ENCODE measurements at places on chromosomes 2 and 18.

GRCh38 chr2:85062565-85062964 is 70.6 kb upstream of the TCF7L1 start:
- DNase-seq: no peak

GRCh38 chr2:19225931-19226330 is 132.5 kb downstream of the OSR1 start:
- DNase-seq: no peak

- DNase-seq: no peak
These were observed 159.2 kb downstream of the FAM210A start for GRCh38 chr18:13566941-13567746.

DNA sequence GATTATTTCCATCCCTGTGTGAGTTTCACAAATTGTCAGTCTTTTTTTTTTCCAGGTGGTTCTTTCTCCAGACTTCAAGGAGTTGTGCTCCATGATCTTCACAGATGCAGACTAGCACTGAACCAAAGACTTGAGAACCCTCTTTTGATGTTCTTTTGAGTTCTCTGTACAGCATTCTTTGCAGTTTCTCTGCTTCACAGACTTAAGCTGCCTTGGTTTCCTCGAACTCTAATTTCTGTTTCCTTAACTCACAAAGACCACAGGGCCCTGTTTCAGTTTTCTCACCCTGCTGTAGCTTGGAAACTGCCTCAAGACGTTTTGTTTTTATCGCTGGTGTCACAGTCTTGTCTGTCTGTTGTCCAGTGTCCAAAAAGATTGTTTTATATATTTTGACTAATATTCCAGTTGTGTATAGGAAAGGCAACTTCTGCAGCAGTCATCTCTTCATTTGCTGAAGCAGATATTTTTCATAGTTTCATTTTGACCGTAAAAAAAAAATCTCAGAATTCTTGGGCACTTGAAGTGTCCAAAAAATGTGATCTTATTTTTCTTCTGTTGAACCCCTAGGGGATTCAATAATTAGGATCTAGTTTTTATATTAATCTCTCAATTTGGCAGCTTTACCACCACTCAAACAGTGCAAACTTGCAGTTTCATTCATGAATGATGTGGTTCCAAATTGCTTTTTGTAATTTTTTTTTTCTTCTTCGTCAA is 97.0 kb upstream of the MC4R start:
- DNase-seq: no peak

GRCh38 chr2:235793163-235793752 is 299.4 kb downstream of the AGAP1 start:
- DNase-seq: no peak

DNA sequence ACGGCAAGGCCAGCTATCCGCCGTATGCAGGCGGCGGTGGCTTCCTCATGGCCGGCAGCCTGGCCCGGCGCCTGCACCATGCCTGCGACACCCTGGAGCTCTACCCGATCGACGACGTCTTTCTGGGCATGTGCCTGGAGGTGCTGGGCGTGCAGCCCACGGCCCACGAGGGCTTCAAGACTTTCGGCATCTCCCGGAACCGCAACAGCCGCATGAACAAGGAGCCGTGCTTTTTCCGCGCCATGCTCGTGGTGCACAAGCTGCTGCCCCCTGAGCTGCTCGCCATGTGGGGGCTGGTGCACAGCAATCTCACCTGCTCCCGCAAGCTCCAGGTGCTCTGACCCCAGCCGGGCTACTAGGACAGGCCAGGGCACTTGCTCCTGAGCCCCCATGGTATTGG is 3.1 kb downstream of the B3GNT7 start:
- no peak for DNase-seq

DNA sequence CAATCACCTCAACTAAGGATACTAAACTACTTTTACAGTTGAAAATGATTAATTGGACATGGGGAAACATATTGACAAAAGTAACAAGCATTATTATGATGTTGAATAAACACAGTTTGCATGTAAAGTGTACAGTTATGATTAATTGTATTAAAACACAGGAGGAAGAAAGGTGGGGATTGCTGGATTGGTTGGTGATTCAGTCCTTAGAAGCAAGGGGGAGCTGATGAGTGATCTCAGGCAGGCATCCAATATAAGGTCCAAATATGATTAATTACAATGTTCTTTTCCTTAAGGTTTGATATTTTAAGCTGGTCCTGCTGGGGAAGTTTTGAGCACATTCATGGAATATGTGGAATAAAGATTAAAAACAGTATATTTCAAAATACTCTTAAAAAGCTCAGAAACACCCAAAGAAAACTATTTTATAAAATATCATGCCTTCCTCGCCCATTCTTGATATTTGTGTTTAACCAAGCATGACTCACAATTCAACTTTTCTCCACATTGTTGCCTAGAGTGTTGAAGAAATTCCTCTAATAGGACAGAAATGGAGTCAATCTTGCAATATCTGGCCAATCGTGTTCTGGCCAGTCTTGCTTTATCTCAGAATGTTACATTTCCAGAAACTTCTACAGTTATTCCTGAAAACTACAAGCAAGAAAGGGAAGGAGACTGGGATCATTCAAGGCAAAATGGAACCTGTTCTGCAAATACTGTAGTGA is 268.2 kb downstream of the RPIA start:
- DNase-seq: no peak

DNA sequence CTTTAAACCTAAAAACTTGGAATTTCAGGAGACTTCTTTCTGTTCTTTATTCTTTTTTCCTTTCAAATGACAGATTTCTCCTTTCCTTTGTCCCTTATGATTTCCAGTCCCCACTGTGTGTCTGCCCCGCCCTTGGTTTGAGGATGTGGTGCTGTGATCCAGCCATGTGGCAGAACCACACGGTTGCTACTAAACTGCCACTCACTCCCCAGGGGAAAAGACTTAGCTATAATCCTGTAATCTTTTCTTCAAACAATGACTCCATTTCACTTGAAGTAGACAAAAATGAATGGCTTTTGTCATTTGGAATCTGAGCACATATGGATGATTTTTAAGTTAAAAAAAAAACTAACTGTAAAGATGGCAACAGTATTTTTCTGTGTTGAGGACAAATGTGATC is 76.2 kb upstream of the STAM2 start:
- DNase-seq: no peak

DNA sequence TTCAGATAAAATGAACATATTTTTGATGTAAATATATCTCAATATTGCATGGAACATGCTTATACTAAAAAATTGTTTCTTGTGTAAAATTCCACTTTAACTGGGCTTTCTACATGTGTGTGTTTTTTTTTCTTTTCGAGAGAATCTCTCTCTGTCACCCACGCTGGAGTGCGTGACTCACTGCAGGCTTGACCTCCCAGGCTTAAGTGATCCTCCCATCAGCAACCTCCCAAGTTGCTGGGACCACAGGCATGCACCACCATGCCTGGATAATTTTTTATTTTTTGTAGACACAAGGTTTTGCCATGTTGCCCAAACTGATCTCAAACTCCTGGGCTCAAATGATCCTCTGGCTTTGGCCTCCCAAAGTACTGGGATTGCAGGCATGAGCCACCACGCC is 254.6 kb downstream of the LOXHD1 start:
- no peak for DNase-seq

GRCh38 chr2:168145426-168146310 is 101.7 kb downstream of the STK39 start:
- DNase-seq: no peak

DNA sequence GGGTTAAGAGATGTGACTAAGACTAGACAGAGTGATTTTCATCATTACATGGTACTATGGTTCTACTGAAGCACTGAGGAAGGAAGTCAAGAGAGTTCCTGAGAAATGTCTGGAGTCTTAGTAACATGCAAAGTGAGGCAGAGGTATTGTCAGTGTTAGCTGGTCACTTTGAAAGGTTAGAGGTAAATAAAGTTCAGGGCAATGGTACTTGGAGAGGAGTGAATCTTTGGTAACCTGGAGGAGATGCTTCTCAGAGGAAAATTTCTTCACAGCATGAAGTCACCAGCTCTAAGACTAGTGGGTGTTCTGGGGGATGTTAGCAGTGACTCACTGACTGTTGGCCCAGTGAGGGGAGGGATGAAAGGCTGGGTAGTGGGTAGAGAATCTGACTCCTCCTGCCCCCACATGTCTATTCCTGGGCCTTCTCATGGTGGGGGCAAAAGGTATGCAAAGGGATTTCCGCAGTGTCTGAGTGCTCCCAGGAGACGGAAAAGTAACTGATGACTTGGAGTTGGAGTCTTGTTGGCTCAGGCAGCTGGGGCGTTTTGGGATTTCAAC is 23.3 kb upstream of the IL1RN start:
- DNase-seq: no peak

DNA sequence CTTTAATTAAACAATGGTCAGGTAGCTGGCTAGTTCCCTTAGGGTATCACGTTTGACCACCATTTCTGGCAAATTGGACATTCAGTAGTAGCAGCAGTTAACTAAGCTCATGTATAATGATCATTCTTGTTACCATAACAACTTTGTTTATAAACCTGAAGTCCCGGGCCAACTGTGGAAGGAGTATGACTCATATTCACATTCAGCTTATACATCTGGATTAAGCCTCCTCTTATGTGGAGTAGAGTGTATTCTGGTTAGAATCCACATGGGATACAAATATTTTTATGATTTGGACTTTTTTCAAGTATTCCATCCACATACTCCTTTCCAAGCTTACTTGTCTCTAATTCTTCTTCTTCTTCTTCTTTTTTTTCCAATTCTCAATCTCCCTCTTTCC is 70.3 kb upstream of the ZSWIM2 start:
- no peak for DNase-seq

GRCh38 chr2:42906557-42907411 is 114.4 kb upstream of the HAAO start:
- DNase-seq: no peak

GRCh38 chr18:32884543-32884942 is 111.7 kb upstream of the KLHL14 start:
- DNase-seq: no peak

DNA sequence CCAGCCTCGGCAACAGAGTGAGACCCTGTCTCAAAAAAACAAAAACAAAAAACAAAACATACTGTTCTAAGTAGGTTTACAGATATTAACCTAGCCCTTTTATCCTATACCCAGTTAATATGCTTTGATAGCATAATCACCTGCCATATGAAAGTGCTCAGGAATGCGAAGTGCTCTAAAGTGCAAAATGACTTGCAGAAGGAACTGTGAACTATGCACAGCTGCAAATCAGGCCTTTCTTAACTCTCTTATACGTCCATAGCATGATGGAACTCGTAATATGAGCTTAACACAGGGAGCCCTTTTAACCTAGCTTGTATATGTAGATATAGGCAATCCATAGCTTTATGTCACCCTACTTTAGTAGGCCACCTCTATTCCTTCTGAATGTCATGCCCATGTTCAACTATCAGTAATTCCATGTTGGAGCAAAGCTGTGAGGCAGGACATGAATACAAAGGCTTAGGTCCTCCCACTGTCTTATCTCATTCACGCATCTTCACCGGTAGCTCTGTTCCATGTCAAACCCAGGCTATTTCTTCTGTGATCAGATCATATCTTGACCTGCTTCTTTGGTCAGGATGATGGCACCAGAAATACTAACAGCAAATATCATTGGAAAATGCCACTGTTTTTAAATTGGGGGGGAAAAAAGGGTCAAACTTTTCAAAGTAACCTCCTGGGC is 72.9 kb downstream of the PRPF40A start:
- no peak for DNase-seq

DNA sequence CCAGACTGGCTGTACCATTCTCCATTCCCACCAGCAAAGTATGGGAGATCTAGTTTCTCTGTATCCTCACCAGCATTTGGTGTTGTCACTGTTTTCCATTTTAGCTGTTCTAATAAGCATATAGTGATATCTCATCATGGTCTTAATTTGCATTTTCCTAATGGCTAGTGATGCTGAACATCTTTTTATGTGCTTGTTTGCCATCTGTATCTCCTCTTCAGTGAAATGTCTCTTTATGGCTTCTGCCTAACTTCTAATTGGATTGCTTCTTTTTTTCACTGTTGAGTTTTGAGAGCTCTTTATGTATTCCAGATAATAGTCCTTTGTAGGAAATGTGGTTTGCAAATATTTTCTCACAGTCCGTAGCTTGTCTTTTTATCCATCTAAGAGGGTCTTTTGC is 18.9 kb upstream of the BIN1 start:
- no peak for DNase-seq

DNA sequence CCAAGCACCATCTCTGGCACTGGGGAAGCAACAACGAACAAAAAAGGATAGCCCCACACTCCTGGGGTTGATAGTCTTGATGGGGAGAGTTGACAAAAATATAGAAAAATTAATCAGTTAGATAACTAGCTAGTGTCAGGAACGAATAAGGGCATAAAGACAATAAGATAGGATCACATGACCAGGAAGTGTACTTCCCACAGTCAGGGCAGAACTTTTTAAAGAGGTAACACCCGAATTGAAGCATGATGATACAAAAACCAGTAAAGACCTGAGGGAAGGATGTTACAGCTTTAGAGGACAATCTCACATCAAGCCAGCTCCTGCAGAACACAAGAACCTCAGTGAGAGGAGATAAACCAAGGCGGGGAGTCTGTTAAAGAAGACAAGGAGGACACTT is 295.4 kb upstream of the CRIM1 start:
- DNase-seq: no peak

GRCh38 chr18:11464129-11464528 is 145.3 kb upstream of the SLC35G4 start:
- DNase-seq: no peak

GRCh38 chr18:45580127-45580526 is 35.1 kb upstream of the SLC14A2 start:
- no peak for DNase-seq

DNA sequence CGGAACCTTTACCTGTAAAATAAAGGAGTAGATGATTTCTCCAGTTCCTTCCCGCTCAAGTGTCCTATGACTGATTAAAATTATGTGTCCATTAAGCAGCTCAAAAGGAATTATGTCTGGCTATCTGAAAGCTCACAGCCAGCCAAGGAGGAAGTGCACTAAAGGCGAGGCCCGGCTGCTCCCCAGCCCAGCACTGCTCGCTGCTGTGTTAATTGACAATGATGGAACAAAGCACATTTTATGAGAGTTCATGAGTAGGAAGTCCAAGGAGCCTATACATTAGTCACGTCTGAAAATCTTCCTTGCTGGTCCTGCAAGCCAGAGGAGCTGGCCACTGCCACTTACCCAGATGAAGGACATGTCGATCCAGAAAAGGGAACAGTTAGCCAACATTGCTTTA is 14.3 kb downstream of the TTC32 start:
- DNase-seq: no peak

DNA sequence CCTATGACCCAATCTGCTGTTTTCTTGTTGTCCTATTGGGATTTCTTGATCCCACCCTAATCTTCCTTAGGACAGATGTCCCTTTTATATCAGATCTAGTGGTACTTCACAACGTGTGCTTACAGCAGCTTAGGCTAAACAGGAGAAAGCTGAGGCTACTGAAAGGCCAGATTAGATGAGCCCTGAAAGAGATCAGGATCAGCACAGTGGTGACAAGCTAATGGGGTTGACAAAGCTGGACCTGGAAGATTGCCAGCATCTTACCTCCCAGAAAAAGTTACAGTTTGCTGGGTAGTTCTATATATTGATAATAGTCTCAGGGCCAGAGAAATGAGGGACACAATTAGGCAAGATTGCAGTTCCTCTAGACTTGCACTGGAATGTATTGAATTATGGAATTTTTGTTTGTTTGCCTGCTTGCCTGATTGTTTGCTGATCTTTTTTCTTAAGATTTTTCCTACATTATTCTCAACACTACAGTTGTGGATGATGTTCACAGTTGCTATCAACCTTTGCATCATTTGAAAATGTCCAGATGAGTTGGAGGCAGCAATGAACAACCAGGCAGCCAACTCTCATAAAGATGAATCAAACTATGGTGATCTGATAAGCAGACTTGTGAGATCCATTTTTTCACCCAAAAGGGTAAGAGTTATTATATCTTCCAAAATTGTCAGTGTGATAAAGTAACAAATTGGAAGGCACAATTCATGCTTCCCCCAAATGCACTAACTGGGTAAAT is 49.1 kb upstream of the PIK3C3 start:
- no peak for DNase-seq
